NK-92 treated with Interleukin-12 subunit alpha and Interleukin-12 subunit beta, amount 100 ng/mL, for 24 hours (cell line): ENCODE measurements at places on chromosomes 12 and 14.

- no peak for DNase-seq
Measured at GRCh38 chr14:102272392-102272791, 32.6 kb downstream of the MOK start.

DNA sequence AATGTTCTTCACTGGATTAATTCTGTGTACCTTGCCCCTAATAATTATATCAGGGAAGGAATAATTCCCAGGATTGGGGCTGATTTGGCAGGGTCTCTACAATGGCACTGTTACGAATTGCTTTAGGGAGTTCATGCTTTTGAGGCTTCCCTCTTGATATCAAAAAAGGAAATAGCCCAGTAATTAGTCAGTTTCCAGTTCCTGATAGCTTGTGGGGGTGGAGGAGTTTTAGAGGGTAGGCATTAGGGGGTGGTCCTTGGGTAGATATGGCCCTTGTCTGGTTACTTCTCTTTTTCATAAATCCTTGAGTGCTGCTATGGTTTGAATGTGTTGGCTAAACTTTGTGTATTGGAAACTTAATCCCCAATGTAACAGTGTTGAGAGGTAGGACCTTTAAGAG is 6.1 kb upstream of the SRSF5 start:
- DNase-seq, result no peak

DNA sequence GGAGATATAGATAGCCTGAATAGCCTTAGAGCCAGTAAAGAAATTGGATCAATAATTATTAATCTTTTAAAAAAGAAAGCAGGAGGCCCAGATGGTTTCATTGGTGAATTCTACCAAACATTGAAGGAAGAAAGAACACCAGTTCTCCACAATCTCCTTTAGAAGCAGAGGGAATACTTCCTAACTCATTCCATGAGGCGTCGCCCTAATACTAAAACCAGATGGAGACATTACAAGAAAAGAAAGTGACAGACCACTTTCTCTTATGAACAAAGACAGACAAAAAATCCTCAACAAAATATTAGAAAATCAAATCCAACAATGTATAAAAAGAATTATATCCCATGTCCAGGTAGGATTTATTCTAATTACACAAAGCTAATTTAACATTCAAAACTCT is 362.6 kb downstream of the BCAT1 start:
- no peak for DNase-seq

DNA sequence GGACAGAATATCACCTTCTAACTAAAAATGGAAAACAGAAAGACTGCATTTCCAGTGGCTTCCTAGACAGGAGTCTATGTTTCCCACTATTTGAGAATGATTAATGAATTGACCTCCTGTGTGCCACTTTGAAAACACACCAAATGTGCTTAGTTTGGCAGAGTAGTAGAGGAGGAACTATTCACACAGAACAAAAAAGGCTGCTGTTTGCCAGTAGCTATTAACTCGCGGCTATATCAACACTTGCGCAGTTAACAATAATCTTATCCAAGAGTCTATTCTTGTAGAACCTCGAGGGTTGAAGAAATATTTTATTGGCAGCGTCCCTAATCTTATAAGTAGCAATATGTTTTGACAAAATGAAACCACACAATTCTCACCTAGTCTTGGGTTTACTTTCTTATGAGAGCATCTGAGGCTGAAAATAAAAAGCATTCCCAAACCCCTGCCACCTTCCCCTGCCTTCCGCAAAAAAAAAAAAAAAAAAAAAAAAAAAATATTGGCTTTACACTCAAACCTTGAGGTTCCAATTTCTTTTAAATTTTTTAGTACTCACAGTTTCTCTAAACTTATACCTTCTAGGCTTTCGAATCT is 127.3 kb upstream of the FLRT2 start:
- no peak for DNase-seq

DNA sequence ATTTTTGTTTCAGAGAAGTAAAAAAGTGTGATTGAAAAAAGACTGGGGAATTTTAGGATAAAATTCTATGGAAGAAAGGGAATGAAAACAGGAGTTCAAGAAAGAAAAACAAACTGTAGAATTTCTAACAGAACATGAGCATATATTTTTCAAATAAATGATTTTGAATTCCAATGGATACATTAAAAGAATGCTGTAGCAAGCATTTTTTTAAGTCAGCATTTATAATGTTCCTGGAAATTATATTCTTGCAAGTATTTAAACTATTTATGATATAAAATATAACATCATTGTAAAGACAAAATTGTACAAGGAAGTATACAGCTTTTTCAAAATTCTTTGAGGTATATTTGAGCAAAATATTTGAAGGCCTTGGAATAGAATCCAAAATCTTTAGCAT is 450.7 kb downstream of the AEBP2 start:
- DNase-seq, result no peak

GRCh38 chr14:90758959-90759358 is 57.3 kb downstream of the TTC7B start:
- DNase-seq, result no peak

DNA sequence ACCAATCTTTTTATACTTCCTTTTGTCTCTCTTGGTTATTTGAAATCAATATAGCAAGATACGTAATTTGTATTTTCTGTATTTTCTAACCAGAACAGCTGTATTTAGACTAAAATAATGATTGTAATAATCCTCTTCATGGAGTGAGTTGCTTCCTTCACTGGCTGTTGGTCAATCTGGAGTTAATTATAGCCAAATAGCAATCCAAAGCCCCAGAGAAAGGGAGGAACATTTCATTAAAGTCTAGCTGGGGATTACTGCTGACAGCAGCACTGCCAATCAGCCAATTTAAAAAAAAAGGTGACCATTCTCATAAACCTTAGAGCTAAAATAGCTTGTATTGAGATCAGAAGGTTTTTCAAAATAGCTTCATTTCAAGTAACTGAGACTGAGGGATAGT is 118.0 kb downstream of the TRHDE start:
- no peak for DNase-seq

GRCh38 chr12:41564816-41565215 is 376.7 kb downstream of the PDZRN4 start:
- DNase-seq, result no peak

- no peak for DNase-seq
Measured at GRCh38 chr14:22268875-22269274, 320.1 kb downstream of the DAD1 start.

GRCh38 chr12:107597695-107598410 is 87.7 kb upstream of the PWP1 start:
- DNase-seq, result peak; percentile 8

- no peak for DNase-seq
Measured at GRCh38 chr12:115660211-115660805, 617.2 kb downstream of the MED13L start.

GRCh38 chr12:85794531-85794930 is 41.7 kb downstream of the RASSF9 start:
- no peak for DNase-seq

- no peak for DNase-seq
Measured at GRCh38 chr12:64745259-64745807, 13.9 kb downstream of the GNS start.
